ENCODE measurements at places on chromosomes 5 and 9.

- no peak for DNase-seq
Measured at GRCh38 chr9:134435550-134436378, 109.5 kb downstream of the RXRA start.

DNA sequence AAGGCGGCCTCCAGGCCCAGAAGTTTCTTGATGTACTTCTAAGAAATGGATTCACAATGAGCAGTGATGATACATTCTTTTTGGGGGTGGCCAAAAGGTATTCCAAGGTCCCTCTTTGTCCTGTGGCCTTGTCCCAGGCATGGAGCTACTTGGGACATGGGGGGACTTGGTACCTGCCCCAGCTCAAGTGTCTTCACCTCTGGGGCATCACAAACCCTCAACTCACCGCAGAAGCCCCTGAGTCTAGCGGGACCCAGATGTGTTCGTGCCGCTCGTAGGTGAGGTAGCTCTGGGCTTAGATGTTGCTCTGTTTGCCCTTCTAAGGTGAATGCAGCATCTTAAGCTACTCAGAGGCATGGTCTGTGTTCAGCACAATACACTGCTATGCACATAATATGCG lies 338.0 kb upstream of the IRX4 start:
- DNase-seq = no peak

GRCh38 chr5:24381861-24382489 lies 262.8 kb downstream of the CDH10 start:
- DNase-seq = no peak

GRCh38 chr5:30831605-30832004 lies 361.9 kb upstream of the CDH6 start:
- no peak for DNase-seq

GRCh38 chr5:173246135-173246495 lies 11.1 kb upstream of the NKX2-5 start:
- DNase-seq = no peak

DNA sequence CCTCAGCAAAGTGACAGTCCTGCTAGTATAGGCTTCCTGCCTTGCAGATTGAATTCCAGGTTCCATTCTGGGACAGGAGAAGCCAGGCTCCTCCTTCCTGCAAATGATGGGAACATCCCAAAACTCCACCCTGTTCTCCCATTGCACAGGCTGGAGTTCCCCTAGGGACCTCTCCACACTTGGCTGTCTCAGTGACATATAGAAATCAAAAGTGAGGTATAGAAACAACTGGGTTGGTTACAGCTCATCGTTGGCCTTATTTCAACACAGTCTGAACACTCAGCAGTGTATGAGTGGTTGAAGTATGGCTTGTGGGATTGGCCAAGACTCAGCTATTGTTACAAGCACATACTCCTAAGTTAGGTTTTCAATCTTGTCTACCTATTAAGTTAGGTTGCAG lies 157.8 kb upstream of the FTMT start:
- peak; percentile 22 for DNase-seq

DNA sequence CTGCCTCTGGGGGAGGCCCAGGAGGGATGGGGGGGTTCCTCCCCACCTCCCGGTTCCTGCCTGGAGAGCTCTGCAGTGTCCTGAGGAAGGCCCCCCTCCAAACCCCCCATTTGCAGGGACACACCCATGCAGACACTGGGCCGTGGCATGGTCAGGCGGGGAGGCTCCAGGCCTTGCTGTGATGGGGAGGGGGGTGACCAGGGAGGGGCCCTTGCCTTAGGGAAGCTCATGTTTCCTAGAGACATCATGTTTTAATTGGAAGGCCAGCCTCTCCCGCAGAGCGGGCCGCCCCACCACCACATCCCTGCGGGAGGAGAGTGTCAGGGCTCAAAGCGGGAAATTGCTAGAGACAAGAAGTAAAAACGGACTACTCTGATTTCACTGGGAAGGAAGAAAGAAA lies 12.0 kb downstream of the PRRX2 start:
- no peak for DNase-seq

- DNase-seq = no peak
Measured at GRCh38 chr5:79872291-79872690, 118.8 kb downstream of the MTX3 start.

Measured in hematopoietic multipotent progenitor cell treated with erythropoietin and hydrocortisone succinate and interleukin-3 and kit ligand, for 4 days (in vitro differentiated cells).